Activated CD8-positive, alpha-beta memory T cell treated with anti-CD3 and anti-CD28 coated beads, Interleukin-2, amount 50 U/mL, for 4 hours (primary cell): ENCODE measurements at places on chromosomes 7 and 10.

- no peak for DNase-seq
These were observed 12.1 kb downstream of the BRAT1 start for GRCh38 chr7:2542916-2543871.

DNA sequence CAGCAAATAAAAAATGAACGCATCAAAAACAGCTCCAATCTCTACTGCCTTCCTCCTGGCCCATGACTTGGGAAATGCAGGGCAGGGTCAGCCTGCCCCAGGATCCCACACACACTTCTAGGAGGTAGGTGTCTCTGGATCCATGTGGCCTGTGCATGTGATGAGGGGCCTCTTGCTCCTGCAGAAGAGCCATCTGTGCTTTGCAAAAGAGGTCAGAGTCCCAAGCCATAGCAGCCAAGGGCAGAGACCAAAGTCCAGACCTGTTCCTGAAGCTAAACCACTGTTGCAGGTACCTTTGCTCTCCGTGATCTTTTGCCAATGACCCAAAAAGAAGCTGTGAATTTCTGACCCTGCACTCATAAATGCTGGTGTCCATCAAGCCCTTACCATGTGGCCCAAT, 57.1 kb downstream of the KCNMA1 start:
- DNase-seq, result no peak

GRCh38 chr10:52313933-52314821, at the start of gene DKK1:
Gene DKK1 (plus strand): TSS chr10:52314281. CDS start chr10:52314435, 154 bp downstream.
- DNase-seq, result no peak

- no peak for DNase-seq
These were observed 27.3 kb upstream of the CALD1 start for GRCh38 chr7:134752006-134752760.

GRCh38 chr10:77027576-77027975, 610.0 kb downstream of the KCNMA1 start:
- no peak for DNase-seq

DNA sequence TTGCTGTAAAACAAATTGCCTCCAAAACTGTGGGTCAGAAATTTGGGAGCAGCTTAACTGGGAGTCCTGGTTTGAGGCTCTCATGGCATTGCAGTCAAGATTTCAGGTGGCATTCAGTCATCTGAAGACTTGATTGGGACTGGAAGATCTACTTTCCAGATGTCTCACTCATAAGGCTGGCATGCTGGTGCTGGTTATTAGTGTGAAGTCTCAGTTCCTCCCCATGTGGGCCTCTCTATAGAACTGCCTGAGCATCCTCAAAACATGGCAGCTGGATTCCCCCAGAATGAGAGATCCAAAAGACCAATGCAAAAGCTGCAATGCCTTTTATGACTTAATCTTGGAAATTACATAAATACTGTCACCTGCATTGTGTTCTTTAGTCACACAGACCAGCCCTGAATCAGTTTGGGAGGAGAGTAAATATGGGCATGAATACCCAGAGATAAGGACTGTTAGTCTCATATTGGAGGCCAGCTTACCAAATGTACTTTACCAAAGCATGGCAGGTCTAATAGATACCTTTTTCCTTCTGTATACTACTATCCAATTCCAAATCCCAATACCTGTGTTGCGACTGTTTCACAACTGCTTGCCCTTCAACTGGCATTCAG, 6.5 kb upstream of the HERPUD2 start:
- no peak for DNase-seq

- no peak for DNase-seq
These were observed 4.7 kb downstream of the PPA1 start for GRCh38 chr10:70228491-70228890.

- DNase-seq, result no peak
These were observed 40.8 kb downstream of the RBM20 start for GRCh38 chr10:110684800-110685446.

- no peak for DNase-seq
These were observed 505.1 kb downstream of the DNAJB6 start for GRCh38 chr7:157841773-157842370.
